NT2/D1 (cell line): ENCODE measurements at places on chromosomes 16 and 17.

GRCh38 chr16:17877821-17878360 lies 407.1 kb upstream of the XYLT1 start:
- DNase-seq = no peak

DNA sequence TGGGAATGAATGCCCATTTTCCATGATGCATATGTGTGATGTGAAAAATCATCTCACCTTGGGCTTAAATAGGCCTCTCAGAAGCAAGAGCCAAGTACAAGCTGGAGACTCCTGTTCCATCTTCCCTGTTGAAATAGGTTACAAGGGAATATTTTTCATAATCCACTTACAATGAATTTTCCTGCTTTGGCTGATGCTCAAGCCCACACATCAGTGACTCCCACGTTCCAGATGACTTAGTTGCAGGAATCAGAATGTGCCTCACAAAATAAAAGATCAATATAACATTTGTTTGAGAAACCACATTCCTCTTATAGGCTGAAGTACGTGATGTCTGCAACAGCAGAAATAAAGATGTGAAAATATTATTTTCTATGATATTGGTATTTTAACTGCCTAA lies 24.1 kb downstream of the ANKFN1 start:
- no peak for DNase-seq

GRCh38 chr17:77681861-77682260 lies 276.6 kb upstream of the TNRC6C start:
- DNase-seq = no peak

DNA sequence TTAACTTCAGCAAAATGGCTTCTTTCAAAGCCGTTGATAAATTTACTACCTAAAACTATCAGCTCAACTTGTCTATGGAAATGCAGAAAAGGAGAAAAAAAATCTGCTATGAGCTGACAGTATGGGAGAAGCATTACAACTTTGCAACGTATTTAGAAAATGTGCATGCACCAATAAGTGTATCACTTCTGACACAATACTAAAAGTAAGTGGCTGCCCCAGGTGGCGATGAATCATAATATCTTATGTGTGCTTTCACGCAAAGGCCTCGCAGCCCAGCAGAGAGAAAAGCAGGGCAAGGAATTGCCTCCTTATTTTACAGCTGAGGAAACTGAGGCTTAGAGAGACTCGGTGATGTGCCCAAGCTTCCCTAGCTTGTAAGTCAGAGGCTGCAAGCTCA lies 101.8 kb downstream of the SALL1 start:
- DNase-seq = no peak

DNA sequence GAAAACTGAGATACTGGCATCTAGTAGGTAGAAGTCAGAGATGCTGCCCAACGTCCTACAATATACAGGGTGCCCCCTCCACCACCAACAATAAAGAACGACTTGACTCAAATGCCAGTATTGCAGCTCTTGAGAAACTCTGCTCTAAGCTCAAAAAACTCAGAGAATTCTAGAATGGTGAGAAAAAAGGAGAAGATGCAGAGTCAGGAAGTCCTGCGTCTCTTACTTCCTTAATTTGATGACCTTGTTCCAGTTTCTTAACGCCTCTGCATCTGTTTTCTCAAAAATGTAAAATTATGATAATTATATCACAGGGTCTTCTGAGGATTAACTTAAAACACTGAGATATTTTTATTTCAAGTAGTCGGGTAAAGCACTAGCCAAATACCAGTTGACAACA lies 1.7 kb upstream of the HSBP1 start:
- DNase-seq = no peak

GRCh38 chr17:1735834-1736347 lies 6.8 kb upstream of the SERPINF2 start:
- no peak for DNase-seq

DNA sequence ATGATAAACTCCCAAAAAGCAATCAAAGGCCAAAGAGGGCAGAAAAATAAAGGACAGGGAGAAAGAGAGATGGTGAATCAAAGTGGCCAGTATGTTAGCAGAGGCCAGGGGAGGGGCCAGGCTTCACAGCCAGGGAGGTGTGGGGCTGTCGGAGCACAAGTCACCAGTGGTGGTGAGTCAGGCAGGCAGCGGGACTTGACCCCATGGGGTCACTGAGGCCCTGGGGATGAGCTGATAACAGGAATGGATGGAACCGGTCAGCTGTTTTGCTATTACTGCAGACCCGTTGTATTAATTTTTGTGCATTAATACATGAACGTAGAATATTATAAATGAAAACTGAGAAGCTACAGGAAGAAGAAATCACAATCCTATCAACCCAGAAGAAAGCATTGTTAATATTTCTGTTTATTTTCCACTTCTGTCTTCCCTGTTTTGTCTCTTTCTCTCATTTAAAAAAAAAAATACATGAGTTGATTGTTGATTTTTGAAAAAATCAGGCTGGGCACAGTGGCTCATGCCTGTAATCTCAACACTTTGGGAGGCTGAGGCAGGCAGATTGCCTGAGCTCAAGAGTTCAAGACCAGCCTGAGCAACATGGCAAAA lies 106.9 kb downstream of the SOCS1 start:
- DNase-seq = no peak
